ENCODE measurements at places on chromosomes 7 and 10.

DNA sequence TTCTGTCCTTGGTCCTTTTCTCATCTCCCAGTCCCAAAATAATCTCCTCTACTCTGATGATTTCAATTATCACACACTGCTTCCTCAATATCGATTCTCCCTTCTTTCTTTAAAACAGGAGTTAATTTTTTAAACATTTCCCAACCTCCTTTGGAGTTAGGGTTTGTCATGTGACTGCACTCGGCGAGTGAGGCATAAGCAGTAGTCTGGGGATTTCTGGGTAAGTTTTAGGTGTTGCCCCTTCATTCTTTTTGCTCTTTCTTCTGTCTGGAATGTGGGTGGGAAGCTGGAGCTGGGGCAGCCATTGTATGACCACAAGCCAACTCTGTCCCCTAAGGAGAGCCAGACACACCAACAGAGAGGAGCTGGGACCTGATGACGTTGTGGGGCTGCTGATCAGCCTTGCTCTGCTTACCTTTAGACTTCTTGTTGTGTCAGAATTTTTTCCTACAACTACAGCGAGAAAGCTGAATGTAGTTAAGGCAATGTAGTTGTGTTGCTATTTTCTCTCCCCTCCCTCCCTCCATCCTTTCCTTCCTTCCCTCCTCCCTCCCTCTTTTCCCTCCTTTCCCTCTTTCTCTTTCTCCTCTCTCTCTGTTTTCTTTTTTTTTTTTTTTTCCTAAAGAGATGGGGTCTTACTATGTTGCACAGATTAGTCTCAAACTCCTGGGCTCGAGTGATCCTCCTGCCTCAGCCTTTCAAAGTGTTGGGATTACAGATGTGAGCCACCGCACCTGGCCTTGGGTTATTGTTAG is 6.5 kb upstream of the TSPAN14 start:
- no peak for DNase-seq

- no peak for DNase-seq
Measured at GRCh38 chr7:85479918-85480643, 293.2 kb upstream of the SEMA3D start.

GRCh38 chr10:69572159-69573055 is 815 bp downstream of the NEUROG3 start:
- DNase-seq: no peak

GRCh38 chr10:58351616-58352578 is 17.1 kb downstream of the UBE2D1 start:
- no peak for DNase-seq

GRCh38 chr7:33486633-33487032 is 357.3 kb downstream of the BBS9 start:
- DNase-seq: no peak

- no peak for DNase-seq
Measured at GRCh38 chr10:104589871-104590270, 51.2 kb upstream of the SORCS3 start.

GRCh38 chr10:1449021-1449420 is 288.3 kb downstream of the ADARB2 start:
- DNase-seq: no peak

- no peak for DNase-seq
Measured at GRCh38 chr10:105697290-105697780, 1056.2 kb downstream of the SORCS3 start.

Data from ascending aorta (tissue), 2 donors.